ENCODE measurements at places on chromosomes 2 and 18.

DNA sequence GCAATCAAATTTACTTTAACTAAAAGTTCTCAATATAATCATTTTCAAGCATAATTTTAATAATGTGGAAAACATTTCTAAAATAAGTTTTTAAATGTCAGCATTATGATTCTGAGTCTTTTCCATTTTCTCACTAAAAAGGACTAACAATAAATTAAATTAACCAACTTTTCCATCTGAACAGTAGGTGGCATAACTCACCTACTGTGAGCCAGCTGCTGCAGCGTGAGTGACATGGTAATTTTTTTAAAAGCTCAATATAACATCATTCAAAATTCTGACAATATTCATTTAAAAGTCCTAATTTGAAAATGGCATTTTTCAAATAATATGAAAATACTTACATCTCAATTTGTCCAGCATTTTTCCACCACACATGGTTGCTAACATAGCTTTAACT lies 66.5 kb downstream of the DTNB start:
- DNase-seq = peak; percentile 41

DNA sequence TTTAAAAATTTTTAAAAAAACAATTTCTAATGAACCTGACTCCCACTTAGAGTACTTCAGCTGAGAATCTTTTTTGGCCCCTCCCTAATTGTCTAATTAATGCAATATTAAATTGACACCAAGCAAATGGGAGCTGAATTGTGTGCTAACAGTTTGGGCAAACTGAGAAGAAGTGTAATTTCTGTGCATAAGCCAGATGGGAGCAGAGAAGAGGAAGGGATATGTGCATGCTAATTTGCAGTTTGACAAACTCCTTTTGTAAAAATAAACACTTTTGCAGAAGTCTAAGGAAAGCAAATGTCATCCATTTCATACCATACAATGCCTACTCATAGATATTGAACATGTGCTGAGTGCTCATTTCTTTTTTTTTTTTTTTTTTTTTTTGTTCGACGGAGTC lies 332.0 kb downstream of the CYRIA start:
- no peak for DNase-seq

DNA sequence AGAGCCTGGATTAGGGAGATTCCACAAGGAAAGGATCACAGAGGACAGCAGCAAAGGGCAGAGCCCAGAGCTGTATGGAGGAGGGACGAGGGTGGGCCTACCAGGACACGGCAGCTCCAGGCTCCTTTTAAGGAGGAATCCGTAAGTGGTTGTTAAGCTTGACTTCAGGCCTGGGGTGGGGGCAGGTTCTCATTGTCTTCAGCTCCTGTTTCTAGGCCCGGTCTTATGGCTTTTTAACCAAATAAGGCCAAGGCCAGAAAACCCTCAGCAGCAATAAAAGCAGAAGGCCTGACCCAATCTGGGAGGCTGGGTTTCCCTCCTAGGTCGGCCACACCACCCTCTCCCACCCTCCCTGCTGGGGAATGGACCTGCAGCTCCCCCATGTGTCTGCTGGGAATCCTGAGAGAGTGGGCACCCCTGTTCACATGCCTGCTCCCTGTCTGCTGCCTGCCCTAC lies 111.2 kb downstream of the PLB1 start:
- peak; percentile 44 for DNase-seq

- peak; percentile 74 for DNase-seq
Observed at GRCh38 chr18:61949946-61950345, 57.1 kb upstream of the RNF152 start.

DNA sequence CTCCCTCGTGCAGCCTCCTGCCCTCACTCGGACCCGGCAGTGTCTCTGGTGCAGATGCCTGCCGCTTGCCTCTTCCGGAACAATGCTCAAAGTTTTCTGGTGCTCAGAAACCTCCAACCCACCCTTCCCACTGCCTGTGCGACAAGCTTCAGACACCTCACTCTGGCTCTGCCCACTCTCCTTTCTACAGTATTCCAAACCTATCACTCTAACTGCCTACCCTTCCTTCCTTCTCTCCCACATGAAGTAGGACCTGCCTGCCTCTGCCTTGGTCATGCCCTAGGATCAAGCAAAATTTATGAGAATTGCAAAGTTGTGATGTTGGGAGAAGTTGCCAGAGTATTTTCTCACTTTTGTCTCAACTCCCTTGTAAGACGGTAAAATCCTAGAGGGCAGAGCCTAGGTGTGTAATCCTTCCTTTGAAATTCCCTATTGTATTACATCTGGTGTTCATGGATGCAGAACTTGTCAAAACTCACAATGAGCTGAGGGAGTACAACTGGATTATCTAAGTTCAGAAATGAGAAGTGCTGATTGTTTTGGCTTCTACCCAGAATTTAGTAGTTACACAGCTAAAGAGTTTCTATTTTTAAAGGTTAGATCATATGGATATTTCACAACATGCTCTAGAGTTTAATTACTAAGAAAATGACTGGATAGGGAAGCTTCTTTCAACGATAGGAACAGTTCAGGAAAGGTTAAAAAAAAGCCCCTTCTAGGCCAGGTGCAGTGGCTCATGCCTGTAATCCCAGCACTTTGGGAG lies 7.2 kb downstream of the NPC1 start:
- DNase-seq = peak; percentile 49

DNA sequence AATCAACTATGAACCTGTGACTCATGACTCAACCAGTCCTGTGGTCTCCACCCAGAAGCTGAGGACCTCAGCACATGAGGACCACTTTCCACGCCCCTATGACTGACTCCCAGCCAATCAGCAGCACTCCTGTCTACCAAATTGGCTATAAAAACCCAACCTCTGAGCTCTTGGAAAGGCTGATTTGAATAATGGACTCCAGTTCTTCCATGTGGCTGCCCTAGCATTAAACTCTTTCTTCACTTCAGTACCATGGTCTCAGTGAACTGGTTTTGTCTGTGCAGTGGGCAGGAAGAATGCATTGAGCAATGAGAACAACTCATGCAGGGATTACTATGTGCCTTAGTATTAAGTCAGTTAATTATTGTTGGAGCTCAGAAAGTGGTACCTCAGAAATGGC lies 78.3 kb downstream of the CMPK2 start:
- DNase-seq = no peak

DNA sequence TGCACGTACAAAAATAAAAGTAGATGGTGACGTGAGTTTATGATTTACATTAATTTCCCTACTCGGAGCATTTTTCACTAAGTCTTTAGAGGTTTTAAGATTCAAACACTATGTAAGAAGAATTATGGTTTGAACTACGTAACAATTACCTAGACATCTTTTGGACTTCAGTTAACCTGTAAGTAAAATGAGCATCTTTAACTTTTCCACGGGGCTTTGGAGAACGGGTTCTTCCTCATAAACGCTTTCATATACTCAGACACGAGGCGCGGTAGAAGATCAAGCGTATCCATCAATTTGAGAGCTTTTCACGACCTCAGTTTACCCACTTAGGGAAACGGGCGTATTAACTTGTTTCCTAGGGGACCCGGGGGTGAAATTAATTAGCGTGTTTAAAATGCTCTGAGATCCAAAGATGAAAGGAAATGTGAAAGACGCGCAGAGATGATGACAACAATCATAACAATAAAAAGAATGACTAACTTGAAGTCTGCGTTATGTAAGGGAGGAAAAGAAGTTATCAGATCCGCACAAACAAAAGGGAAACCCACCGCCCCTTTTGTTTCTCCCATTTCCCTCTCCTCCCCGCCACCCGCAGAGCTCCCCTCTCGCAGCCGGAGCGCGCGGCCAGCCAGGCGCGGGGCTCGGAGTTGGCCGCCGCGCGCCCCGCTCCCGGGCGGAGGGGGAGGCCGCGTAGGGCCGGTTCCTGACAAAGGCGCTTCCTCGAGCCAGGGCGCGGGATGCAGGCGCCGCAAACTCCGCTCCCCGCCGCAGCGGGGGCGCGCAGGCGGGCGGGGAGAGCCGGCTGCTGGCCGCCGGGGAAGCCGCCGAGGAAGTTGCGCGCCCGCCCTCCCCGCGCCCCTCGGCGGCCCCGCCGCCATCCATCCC lies 807 bp downstream of the PELI1 start:
- DNase-seq = peak; percentile 34

GRCh38 chr2:16654833-16655444 lies 10.7 kb downstream of the CYRIA start:
- DNase-seq = no peak

- no peak for DNase-seq
Observed at GRCh38 chr2:229273006-229273722, 2.1 kb upstream of the PID1 start.

GRCh38 chr2:160920791-160921303 lies 239.4 kb upstream of the TANK start:
- DNase-seq = peak; percentile 95

DNA sequence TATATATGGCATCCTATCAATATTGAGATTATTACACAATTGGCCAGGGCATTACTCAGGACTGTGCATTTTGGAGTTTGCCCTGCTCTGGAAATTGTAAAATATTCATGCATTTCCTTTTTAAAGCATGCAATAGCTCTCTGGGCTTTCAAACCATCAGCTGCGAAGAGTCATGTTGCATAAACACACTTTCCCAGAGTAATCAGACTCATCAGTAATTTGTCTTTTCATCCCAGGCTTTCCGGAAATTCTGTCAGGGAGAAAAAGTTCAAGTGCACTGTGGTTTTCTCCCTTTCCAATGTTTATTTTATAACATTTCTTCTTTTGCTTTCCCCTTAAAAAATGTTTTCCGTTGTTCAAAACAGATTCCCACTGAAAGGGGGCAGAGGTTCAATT lies 38.9 kb upstream of the FHL2 start:
- DNase-seq = peak; percentile 90

DNA sequence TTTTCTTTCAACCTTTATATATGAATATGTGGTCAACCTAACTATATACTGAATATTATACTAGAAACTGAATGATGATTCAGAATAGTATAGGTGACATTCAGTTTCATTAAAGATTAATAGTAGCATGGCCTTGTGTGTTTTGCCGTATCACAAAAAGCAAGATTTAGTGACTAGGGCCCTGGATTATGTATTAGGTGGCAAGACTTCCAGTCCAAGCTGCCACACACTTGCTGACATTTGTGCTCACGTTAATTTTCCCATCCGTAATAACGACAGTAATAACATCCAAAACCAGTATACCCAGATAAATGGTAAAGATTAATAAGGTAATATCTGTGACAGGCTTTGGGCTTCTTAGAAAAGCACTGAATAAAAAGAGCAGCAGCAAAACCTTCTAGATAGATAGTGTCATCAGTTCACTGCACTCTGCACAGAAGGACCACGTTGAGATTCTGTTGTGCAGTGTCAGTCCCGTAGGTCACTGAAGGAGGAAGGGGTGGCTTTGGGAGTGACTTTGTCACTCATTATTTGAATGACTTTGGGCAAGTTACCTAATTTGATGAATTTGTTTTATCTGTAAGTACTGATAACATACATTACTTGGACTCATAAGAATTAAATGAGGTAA lies 451.7 kb downstream of the PTPRM start:
- no peak for DNase-seq

- peak; percentile 67 for DNase-seq
Observed at GRCh38 chr2:146623771-146624170, 1221.1 kb upstream of the ACVR2A start.

Measured in IMR-90 (cell line).